Colonic mucosa (tissue), 4 donors: ENCODE measurements at places on chromosomes 5 and 9. TPM values are rescaled to one million over a fixed set of nuclear protein-coding genes. Genes with fewer than 3 reads are reported as not detected.

DNA sequence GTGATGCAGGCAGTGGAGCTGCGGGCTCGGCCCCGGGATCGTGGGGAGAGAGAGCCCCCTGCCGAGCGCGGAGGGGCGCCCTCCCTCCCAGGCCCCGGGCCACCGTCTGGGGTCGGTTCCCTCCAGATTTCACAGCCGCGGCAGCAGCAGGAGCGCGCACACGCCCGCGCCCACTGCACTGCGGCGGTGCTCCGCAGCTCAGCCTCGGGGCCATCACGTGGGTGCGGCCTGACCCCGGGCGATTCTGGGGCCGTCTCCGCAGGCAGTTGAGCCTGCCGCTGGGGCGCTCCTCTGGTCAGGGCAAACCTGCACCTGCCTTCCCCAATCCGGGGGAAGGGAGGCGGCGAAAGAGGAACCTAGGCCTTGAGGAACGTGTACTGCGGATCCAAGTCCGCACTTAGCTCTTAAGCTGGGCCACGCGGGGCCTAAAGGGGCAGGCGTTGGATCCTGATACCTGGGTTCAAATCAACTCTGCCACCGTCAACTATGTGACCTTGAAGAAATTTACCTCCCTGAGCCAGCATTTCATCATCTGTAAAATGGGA is 9.4 kb upstream of the DELE1 start:
- peak; percentile 60 for DNase-seq

Gene SLC36A2
- total RNA-seq = not detected

DNA sequence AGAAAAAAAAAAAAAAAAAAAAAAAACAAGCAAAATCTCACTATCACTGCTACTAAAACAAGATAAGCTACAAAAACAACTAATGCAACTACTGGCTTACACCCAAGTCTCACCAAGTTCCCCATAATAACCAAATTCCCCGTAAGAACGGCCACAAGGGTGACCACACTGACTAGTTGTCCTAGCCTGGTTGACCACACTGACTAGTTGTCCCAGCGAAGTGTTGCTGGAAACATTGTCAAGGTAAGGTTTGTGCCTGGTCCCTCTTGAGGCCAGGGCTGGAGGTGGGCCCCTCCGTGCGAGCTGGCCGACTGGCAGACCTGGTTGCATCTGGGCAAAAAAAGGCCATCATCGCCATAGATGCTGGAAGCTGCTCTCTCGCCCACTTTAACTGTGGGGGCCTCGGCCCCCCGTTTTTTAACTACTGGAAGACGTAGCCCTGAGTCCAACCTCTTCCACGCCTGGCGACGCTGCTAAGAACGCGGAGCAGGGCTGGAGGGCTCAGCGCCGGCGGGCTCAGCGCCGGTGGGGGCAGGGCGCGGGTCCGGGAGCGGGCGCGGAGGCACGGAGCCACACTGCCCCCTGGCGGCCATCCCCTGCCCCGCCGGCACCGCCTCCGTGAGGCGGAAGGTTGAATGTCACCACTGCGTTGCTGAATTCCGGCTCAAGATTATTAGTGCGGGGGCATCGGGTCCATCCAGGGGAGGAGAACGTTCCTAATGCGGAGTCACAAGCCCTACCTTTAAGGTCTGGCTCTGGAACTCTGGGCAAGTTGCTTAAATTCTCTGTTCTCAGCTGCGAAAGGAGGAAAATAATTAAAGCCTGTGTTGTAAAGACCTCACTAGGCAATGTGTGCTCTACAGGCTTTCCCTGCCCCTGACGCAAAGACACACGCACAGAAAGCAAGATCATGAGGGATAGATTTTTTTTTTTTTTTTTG is 84.0 kb downstream of the HSD17B3 start:
- peak; percentile 79 for DNase-seq

DNA sequence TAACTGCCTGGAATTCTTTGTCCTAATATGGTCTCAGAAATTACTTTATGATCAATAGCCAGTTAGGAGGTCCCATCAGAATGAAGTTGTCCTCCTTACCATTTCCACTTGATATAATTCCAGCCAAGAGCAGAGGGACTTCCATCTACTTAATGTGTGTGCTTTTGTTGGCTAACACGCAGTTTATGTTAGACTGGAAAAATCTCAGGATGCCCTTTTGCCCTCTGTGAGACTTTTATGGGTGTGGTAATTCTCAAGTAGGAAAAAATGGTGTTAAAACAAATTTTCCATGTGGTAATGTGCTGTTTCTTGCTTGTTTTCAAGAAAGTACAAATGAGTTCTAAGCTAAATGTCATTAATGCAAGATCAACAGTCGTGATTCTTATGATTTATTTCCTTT is 327.1 kb downstream of the MTRR start:
- no peak for DNase-seq

GRCh38 chr9:6224393-6225154 is 9.0 kb downstream of the IL33 start:
- DNase-seq = no peak

GRCh38 chr5:150486402-150487198 is 21.3 kb upstream of the NDST1 start:
- DNase-seq = peak; percentile 68

DNA sequence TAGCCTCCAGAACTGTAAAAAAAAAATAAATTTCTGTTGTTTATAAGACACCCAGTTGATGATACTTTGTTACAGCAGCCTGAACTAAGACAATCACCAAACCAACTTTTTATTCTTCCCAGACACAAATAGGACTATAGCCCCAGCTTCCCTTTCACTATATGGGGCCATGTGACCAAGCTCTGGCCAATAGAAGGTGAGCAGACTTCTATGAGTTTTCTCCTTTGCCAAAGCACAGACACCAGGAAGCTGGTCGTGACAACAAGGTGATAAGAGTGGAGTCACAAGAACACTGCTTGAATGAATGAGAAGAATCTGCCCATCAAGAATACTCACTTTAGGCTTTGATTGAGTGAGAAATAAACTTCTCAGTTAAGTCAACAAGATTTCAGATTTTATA is 217.7 kb downstream of the DEPDC1B start:
- no peak for DNase-seq

Gene GARIN3
- not detected for total RNA-seq

- peak; percentile 93 for DNase-seq
These were observed 9.9 kb upstream of the FBP2 start for GRCh38 chr9:94603259-94604160.

DNA sequence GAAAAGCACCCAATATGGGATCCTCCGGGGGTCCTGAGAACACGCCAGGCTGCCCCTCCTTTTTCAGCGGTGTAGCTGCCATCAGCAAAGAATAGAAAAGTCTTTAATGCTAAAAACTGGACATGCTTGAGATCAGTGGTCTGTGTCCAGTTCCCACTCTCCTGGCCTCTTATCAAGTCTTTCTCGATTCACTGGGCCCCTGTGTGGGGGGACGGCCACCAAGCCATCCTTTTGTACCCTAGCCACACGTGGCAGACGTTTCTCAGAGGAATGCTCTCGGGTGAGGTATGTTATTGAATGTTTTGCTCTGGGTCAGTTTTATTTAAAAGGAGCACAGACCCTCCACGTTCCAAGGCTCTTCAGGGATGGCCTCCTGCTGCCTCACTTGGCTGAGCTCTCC is 23.6 kb downstream of the FABP6 start:
- DNase-seq = no peak

GRCh38 chr9:33939924-33940874 is 108.5 kb downstream of the UBAP2 start:
- peak; percentile 52 for DNase-seq

DNA sequence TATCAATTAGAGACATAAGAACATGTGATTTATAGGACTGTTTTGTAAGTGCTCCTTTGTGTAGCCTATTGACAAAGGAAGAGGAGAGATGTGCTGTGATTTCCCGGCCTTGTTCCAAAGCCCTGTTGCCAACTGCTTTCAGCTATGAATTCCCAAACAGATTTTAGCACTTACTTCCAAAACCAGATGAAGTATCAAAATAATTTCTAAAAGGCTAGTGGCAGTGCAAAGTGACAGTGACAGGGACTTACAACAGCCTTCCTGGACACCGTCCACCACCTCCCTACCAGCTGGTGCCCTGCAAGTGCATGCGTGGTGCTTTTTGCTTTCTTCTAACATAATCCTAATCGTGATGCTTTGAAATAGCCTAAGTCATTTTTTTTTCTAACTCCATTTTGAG is 254.1 kb upstream of the ACTBL2 start:
- DNase-seq = no peak

DNA sequence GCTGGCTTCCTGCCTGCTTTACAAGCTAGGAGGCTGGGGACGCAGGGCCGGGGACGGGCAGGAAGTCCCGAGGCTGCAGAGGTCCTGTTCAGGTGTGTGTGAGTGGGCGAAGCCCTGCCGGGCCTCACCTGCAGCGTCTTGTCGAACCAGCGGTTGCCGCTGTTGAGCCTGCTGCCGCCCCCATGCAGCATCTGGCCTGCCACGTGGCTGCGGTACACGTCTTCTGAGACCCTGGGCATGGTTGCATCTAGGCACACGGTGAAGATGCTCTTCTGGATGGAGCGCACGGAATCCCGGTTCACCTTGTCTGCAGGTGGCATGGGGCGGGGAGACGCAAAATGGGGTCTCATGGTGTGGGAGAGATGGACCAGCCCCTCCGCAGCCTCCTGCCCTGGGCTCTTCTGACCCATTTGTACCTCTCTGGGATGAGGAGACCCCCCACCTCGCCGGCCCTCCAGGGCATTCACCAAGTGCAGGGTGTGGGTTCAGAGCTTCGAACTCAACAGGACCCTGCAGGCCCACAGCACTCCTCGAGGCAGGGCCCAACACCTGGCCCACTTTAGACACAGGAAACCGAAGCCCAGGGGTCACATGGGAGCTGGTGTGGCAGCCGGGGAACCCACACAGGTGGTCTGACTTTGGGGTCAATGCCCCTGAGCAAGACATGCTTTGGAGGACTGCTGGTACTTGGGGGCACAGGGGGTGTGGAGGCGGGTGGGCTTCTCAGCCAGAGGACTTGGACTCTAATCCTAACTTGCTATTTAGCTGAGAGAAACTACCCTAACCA is 10.0 kb downstream of the CRAT start:
- DNase-seq = no peak

GRCh38 chr9:129359916-129360536 is 182.0 kb upstream of the IER5L start:
- no peak for DNase-seq

GRCh38 chr5:100595152-100595811 is 60.1 kb downstream of the FAM174A start:
- peak; percentile 22 for DNase-seq

Gene HRCT1
- 65.0 TPM for total RNA-seq

- no peak for DNase-seq
These were observed 794.4 kb upstream of the ACO1 start for GRCh38 chr9:31590091-31590490.

- no peak for DNase-seq
These were observed 106.8 kb downstream of the DMRT2 start for GRCh38 chr9:1156794-1157550.

- no peak for DNase-seq
These were observed 2.9 kb downstream of the DHX29 start for GRCh38 chr5:55304584-55304983.

DNA sequence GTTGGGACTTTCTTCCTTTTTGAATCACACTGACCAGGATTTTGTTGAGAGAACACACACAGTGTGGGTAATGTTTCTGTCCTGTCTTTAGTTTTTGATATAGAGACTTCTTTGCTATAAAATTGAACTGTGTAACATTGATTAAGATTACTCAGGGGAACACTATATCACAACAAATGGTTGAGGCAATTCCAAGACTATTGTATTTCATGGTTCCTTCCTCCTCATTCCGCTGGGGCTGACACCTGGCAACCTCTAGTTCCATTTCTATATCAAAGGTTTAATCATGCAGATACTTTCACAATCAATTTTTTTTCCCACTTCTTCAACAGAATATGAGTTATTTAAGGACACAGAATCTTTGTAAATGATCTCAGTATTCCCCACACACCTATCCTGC is 182.2 kb downstream of the TAF11L14 start:
- no peak for DNase-seq
